ENCODE measurements at places on chromosomes 4 and X. TPM values are rescaled to one million over a fixed set of nuclear protein-coding genes. Genes with fewer than 3 reads are reported as not detected.

The PCDH10 gene
- total RNA-seq = not detected

The RHOXF2 gene
- total RNA-seq = not detected

The FGF5 gene
- not detected for total RNA-seq

The SLC30A9 gene
- 56.7 TPM for total RNA-seq

The TASL gene
- 1.2 TPM for total RNA-seq

DNA sequence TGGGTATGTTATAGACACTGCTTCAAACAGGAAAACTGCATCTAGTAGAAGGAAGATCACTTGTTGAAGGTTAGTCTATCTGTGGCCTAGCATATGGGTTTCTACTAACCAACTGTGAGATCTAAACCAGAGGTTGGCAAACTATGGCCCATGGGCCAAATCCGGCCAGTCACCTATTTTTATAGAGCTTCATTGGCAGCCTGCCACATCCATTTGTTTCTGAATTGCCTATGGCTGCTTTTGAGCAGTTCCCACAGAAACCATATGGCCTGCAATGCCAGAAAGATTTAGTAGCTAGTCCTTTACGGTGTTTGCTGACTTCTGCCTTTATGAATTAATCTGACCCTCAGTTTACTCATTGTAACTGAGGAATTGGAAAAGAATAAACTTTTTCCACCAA is 71.1 kb downstream of the MID1 start:
- H3K27ac ChIP-seq = no peak overlapping the region
- H3K4me3 ChIP-seq = no peak overlapping the region
- H3K4me1 ChIP-seq = no peaks in the 10 kb centered on the region
- H3K27me3 ChIP-seq = no peaks in the 10 kb centered on the region

DNA sequence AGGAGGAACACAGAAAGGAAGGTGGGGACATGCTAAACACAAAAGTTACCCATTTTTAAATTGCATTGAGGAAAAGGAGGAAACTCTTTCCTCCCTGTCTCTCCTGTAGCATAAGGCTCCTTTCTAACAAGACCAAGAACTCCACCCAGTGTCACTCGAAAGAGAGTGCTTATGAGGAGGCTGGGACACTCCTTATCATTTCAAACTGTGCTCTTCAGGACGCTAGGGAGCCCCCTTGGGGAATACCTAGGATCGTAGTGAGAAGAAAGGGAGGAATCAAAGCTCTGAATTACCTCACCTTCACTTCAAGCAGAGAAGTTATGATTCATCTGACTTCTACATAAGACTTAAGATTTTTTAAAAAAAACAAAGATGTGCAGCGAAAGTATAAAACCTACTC is 65.5 kb downstream of the F9 start:
- no peak for DNase-seq
- no peaks in the 10 kb centered on the region for H3K27me3 ChIP-seq
- no peaks in the 10 kb centered on the region for H3K4me1 ChIP-seq
- no peak overlapping the region for H3K4me3 ChIP-seq
- no peak overlapping the region for H3K27ac ChIP-seq

DNA sequence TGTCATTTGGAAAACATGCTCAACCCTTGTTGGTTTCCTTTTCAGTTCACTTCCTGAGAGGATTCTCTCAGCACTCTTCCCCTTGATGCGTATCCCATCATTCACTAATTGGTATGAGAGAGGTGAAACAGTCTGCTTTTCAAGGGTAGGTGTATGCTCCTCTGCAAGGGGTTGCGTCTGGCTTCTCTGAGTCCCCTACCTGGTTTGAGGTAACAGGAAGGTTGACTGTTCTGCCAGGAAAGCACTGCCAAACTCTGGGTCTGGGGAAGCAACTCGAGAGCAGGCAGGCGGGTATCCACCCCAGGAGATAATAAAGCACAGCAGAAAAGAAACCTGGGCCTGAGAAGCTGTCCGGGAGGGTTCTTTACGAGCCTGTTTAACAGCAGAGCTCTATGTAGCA is 101.2 kb downstream of the SHROOM4 start:
- no peak for DNase-seq
- no peaks in the 10 kb centered on the region for H3K36me3 ChIP-seq
- H3K4me3 ChIP-seq = no peak overlapping the region

- H3K27me3 ChIP-seq = no peaks in the 10 kb centered on the region
- no peak overlapping the region for H3K27ac ChIP-seq
- no peaks in the 10 kb centered on the region for H3K4me1 ChIP-seq
- no peak overlapping the region for H3K4me3 ChIP-seq
These were observed 308.5 kb downstream of the CAMK2D start for GRCh38 chr4:113452868-113453620.

GRCh38 chr4:169715826-169716225 is 41.9 kb downstream of the HPF1 start:
- no peaks in the 10 kb centered on the region for H3K27me3 ChIP-seq
- peaks cover 4% of the 10 kb centered on the region for H3K36me3 ChIP-seq
- H3K4me1 ChIP-seq = no peaks in the 10 kb centered on the region
- no peak overlapping the region for H3K4me3 ChIP-seq
- no peak overlapping the region for H3K27ac ChIP-seq

GRCh38 chr4:105129286-105130040 is 17.2 kb upstream of the TET2 start:
- H3K27ac ChIP-seq = no peak overlapping the region
- H3K27me3 ChIP-seq = no peaks in the 10 kb centered on the region
- DNase-seq = no peak
- H3K4me1 ChIP-seq = no peaks in the 10 kb centered on the region
- H3K4me3 ChIP-seq = no peak overlapping the region
- H3K36me3 ChIP-seq = no peaks in the 10 kb centered on the region

DNA sequence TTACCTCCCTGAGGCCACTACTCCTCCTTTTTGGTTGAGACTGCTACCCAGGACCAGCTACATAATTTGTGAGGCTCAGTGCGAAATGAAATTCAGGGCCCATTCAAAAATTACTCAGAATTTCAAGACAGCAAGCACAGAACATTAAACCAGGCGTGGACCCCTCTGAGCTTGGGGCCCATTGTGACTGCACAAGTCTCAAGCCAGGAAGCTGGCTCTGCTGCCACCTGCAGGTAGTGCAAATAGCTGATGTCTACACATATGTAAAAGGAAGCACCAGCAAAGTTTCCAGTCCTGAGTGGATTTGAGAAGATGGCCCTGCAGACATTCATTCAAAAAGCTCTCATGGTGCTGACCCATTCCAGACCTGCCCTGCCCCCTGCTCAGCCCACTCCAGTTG is 213.4 kb upstream of the LNX1 start:
- no peaks in the 10 kb centered on the region for H3K4me1 ChIP-seq
- no peak overlapping the region for H3K27ac ChIP-seq
- no peak for DNase-seq
- H3K27me3 ChIP-seq = no peaks in the 10 kb centered on the region
- no peak overlapping the region for H3K4me3 ChIP-seq

GRCh38 chrX:23228454-23228853 is 106.2 kb upstream of the PTCHD1 start:
- H3K4me3 ChIP-seq = no peak overlapping the region
- no peaks in the 10 kb centered on the region for H3K27me3 ChIP-seq
- no peak overlapping the region for H3K27ac ChIP-seq
- no peaks in the 10 kb centered on the region for H3K4me1 ChIP-seq
- no peak for DNase-seq

DNA sequence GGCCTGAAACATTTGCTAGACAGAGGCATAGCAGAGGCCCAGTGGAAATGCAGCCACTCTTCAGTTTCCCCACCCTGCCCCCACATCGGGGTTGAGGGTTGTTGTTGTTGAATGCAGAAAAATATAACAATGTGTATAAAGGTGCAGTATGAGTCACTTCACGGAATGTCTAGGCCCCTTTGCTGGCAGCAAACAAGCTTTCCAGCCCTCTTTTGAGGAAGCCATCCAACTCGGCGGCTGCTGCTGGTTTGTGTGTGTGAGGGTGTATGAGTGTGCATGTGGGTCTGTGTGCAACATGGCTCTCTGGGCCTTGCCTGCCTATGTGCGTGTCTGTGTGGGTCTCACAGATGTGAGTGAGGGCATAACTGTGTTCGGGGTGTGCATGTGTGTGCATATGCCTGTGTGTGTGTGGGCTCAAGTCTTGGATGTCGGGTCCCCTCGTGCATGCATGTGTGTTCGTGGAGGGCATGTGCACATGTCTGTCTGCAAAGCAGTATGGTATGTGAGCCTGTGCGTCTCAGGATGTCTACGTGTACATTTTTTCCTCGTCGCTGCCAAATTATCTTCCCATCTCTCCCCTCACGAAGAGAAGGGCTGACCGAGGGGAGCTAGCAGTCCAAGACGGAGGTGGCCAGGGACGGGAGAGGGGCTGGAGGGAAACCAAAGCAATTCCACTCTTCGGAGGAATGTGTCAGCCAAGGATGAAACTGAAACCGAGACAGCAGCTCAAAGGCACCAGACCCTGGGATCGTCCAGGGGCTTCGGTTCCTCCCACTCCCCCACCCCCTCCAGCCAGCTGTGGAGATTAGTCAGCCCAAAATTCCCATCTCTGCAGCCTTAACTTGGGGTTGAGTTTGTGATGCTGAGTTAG is 8.4 kb upstream of the ELF4 start:
- H3K4me3 ChIP-seq = no peak overlapping the region
- H3K36me3 ChIP-seq = no peaks in the 10 kb centered on the region
- DNase-seq = no peak
- H3K27me3 ChIP-seq = no peaks in the 10 kb centered on the region
- H3K4me1 ChIP-seq = no peaks in the 10 kb centered on the region

All from CD8-positive, alpha-beta memory T cell (primary cell).